Prostate gland (tissue), 2 donors: ENCODE measurements at places on chromosomes 12 and 14.

DNA sequence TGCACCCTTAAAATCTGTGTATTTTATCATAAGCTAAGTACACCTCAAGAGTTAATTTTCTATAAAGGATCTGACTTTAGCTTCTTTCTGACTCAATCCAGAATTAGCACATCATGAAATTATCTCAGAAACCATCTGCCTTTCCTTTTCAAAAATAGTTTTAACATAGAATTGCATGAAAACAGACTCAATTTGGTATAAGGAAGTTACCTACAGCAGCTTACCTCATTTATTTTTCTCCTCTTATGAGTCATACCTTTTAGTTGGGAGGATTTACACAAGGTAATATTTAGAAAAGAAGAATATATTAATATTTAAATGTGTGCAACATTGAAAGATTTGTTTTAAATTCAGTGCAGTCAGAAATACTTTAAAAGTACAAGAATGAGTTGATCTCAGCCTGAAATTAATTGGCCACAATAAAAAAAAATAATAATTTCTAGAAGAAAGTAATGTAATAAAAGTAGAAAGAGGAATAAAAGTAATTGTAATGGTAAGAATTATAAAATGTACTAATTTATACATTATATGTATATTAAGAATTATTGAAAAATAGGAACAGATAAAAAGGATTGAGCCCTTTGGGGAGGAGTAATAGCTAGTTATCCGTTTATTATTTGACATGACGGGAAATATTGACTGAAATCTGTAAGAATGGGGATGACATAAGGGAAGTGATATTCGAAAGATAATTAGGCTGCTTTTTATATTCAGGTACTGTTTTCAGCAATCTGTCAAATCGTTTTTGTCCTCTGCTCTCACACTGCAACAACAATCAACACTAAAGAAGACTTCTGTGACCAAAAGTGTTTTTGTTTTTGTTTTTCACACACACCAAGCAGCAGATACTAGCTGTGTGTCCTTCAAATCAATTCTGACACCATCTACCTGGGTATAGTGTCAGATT is 20.5 kb downstream of the ADAM21 start:
- DNase-seq, result no peak

GRCh38 chr12:24948757-24949722 is at the start of gene BCAT1:
Gene BCAT1 (minus strand): TSS chr12:24949101. CDS start chr12:24948932, 169 bp downstream.
- peak; percentile 20 for DNase-seq

- no peak for DNase-seq
These were observed 46.5 kb downstream of the CHGA start for GRCh38 chr14:92969430-92969829.

DNA sequence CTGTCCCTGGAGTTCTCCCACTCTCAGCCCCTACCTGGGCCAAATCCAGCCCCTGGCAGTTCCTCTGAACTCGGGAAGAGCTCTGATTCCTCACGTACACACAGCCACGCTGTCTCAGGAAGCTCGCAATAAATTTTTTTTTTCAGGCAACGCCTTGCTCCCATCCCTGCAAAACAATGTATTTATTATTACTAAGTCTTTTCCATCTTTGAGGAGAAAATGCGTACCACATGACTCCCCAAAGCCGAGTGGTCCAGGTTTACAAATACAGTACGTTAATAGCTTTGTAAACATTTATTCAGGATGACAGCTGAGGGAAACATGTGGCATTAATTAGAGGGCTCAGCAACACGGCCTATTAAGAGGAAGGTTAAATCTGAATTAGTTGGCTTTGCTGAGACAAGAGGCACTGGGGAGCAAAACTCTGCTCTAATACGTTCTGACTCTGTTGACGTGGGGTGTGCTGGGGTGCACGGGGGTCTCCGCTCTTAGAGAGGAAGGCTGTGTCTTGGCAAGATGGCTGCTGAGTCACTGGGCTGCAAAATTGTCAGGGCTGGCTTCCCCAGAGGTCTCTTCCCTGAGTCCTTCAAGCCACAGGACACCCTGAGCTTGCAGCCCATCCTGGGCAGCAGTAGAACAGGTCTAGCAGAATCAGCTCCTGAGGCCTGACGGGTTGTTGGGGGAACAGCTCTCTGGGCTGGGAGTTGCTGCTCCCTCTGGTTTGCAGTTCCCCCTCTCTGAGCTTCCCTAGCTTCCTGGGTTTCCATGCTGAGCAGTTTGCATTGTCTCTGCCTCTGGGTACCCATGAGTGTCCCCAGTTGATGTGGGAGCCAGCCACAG is 185.2 kb upstream of the TBX3 start:
- DNase-seq, result no peak
